ENCODE measurements at places on chromosomes 1 and 21. TPM values are rescaled to one million over a fixed set of nuclear protein-coding genes. Genes with fewer than 3 reads are reported as not detected.

PRKAA2 gene
- not detected for total RNA-seq

LDLRAD1 gene
- total RNA-seq, result not detected

GRCh38 chr1:22774833-22775182 is 64.2 kb downstream of the EPHB2 start:
- DNase-seq, result no peak

GRCh38 chr1:181809991-181810545 is 251.4 kb downstream of the ZNF648 start:
- no peak for DNase-seq

DNA sequence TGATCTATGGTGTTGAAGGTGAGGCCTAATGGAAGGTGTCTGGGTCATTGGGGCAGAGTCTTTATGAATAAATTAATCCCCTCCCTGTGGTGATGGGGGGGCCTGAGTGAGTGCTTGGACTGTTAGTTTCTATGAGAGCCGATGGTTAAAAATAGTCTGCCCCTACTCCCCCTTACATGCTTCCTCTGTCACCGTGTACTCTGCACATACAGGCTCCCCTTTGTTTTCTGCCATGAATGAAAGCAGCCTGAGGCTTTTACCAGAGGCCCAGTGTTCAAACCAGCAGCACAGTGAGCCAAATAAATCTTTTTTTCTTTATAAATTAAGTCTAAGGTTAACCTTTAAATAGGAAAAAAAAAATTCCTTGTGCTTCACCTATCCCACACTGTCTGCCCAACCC is 657.0 kb downstream of the AMY1C start:
- DNase-seq, result no peak

DNA sequence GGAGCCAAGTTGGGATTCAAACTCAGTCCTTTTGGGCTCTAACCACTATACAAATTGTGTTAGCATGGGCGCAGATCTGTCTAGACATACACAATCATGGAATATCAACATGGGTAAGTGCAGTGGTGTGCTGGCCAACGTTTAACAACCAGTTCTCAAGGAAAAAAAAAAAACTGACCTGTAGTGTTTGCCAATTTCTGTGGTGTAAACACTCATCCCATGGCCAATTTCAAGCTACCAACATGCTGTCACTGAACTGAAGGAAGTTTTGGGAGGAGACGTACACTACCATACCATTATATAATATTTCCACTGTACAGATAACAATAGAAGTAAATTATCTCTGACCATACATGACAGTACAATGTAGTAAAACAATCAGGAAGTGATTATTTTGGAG is 3.2 kb downstream of the TCEA3 start:
- no peak for DNase-seq

DNA sequence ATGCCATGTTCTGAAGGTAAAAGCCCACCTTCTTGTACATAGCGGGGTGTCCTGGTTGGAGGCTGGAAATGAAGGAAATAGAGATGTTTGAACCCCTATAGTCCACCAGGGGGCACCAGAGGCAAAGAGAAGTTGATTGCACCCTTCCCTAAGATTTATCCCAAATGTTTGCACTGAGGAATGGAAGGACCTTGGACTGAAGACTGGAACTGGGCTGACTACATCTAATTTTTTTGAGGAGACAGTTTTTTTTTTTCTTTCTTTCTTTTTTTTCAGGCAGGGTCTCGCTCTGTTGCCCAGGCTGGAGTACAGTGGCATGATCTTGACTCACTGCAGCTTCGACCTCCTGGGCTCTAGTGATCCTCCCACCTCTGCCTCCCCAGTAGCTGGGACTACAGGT is 55.3 kb upstream of the EIF4G3 start:
- DNase-seq, result peak; percentile 45

GRCh38 chr1:52627028-52627427 is 5.9 kb upstream of the SHISAL2A start:
- DNase-seq, result no peak

GRCh38 chr21:38664315-38664714 is 141.4 kb upstream of the ETS2 start:
- DNase-seq, result no peak

GRCh38 chr1:243475966-243476365 is 220.1 kb downstream of the SDCCAG8 start:
- no peak for DNase-seq

DNA sequence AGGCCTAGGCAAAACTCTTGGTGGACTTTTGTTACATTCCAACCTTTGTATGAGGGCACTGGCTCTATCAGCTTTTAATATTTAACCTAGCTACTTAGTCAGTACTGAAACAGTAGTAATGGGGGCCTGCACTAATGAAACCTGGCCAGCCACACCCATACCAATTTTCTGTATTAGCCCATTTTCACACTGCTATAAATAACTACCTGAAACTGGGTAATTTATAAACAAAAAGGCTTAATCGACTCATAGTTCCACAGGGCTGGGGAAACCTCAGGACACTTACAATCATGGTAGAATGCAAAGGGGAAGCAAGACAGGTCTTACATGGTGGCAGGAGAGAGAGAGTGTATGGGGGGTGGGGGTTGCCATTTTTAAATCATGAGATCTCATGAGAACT is 245.7 kb upstream of the RGS18 start:
- DNase-seq, result no peak

DNA sequence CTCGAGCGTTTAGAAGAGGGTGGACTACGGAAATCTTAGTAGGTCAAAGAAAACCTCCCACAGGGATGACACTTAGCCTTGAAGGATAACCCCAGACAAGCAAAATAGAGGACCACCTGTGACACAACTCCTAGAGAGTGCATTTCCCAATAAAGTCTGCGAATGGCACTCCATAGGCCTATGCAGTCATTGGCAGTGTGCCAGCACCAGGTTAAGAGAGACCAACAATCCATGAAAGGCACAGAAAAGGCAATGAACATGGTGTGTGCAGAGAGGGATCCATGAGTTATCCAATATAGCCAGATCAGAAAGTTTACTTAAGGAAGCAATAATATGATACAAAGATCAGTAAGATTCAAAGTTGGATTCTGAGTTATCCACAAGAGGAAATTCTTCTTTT is 45.2 kb upstream of the FMO2 start:
- no peak for DNase-seq

- DNase-seq, result no peak
These were observed 25.4 kb downstream of the ASH1L start for GRCh38 chr1:155537193-155537592.

- DNase-seq, result no peak
These were observed 248.8 kb upstream of the ADGRL2 start for GRCh38 chr1:81551946-81552345.

DNA sequence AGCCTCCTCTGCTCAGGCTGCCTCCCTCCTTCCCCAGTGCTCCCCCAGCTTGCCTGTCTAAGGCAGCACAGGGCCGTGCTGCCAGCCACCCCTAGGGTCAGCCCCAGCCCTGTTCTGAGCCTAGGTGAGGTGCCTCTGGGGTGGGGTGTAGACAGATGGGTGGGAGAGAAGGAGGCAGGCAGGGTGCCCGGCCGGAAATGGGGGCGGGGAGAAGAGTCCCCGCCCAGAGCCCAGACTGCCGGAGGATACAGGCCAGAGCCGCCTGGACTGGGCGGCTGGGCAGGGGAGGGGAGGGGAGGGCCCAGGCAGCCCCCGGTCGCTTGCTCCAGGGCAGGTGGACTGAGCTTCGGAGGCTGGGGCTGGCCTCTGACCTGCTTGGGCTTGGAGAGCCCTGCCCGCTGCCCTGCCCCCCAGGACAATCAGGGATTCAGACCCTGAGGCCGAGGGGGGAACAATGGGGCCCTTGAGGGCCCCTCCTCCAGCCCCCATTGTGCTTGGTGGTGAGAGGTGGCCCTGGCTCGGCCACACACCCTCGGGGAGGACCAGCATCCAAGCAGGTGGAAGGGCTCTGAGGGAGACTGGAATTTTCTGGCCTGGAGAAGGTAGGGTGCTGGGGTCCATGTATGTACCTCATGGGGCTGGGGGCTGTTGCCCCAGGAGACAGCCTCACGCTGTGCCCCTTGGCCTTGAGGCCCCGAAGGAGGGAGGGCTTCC is at the start of gene GJC2:
TSS of gene GJC2 (plus strand) at position 525 of the 714 bp plus-strand sequence. CDS start 7,829 bp downstream, outside the sequence.
- peak; percentile 55 for DNase-seq

DNA sequence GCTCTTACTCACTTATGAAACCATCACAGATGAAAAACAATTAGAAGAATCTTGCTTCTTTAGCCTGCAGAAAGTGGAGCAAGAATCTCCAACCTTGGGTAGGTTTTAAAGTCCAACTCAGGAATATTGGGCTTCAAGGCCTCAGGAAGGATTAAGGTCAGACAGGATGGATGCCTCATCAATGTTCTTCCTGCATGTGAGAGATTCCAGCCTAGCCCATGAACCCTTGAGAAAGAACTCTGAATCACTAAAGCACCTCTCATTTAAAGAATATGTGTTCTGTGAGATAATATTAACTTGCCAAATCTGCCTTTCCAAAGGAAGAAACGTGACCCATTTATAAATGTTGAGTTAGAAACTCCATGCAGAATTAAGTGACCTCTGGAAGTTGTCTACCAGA is 345.2 kb upstream of the CAMK1G start:
- no peak for DNase-seq

DNA sequence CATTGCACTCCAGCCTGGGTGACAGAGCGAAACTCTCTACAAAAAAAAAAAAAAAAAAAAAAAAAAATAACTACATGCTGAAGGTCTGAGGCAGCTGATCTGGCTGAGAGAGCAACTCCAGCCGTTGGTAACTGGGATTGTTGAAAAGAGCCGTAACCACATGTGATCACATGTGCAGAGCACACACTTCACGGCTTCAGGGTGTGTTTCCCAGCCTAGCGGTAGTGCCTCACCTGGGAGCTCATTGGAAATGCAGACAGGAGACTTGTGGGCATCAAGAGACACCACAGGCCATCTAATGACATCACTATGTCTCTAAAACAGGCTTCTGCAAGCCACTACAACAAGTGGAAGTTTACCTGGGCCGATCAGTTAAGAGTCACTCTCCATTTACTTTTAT is 11.8 kb upstream of the OTUD7B start:
- no peak for DNase-seq

GRCh38 chr1:116881879-116882520 is 27.7 kb upstream of the PTGFRN start:
- peak; percentile 4 for DNase-seq

DNA sequence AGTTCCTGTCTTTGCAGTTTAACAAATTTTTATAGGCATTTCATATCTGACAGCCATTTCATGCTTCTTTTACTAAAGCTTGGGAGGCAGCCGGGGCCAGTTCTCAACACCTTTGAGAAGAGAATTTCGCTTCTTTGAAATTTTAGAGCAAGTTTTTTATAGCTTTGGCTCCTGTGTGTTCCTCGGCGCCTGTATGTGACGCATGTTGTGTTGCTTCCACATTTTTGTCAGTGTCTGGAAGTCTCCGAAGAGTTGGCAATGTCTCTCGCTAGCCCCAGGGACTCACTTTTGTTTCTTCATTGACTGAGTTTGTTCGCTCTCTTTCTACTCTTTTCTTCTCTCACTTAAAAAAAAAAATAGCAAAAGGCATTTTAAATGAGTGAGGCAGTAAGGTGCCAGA is 386.9 kb upstream of the PLXNA2 start:
- no peak for DNase-seq

GRCh38 chr21:32048353-32048752 is 175.5 kb downstream of the HUNK start:
- no peak for DNase-seq

DNA sequence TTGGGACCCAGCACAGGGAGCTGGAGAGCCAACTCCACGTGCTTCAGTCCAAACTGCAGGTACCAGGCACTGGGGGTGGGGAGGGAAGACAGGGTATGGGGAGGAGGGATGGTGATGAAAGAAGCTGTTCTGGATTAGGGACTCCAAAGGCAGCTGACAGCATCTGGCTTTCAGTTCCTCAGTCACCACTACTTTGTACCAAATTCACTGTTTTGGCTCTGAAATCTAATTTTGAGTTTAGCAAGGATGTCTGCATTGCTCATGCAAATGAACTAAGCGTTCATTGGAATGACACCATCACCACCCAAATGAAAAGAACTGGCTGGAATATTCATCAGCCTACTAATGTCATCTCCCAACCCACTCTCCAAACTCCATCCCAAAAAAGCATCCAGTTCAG is 8.7 kb downstream of the C1orf74 start:
- DNase-seq, result peak; percentile 21

DNA sequence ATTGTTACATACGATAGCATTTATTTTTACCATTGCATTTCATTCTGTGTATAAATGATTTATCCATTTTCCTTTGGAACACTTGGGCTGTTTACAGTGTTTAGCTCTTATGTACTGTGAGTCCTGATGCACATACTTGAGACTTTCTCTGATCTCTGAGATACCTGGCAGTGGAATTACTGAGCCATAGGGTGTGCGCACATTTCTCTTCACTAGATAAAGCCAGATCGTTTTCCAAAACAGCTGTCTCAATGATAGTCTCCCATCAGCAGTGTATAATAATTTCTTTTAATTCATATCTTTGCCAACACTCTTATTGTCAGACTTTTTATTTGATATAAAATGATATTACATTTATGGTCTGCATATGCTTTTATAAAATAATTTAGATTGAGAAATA is 66.2 kb downstream of the VPS13D start:
- DNase-seq, result no peak

DNA sequence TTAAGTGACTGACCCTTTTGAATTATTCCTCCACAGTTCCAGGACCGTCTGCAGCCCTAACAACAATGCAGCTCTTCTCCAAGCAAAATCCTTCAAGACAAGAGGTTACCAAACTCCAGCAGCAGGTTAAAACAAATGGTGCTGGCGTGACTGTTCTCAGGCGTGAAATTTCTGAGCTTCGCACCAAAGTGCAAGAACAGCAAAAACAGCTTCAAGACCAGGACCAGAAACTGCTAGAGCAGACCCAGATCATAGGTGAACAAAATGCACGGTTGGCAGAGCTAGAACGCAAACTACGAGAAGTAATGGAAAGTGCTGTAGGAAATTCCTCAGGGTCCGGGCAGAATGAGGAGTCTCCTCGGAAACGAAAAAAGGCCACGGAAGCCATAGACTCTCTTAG is 25.7 kb upstream of the DEGS1 start:
- no peak for DNase-seq

DNA sequence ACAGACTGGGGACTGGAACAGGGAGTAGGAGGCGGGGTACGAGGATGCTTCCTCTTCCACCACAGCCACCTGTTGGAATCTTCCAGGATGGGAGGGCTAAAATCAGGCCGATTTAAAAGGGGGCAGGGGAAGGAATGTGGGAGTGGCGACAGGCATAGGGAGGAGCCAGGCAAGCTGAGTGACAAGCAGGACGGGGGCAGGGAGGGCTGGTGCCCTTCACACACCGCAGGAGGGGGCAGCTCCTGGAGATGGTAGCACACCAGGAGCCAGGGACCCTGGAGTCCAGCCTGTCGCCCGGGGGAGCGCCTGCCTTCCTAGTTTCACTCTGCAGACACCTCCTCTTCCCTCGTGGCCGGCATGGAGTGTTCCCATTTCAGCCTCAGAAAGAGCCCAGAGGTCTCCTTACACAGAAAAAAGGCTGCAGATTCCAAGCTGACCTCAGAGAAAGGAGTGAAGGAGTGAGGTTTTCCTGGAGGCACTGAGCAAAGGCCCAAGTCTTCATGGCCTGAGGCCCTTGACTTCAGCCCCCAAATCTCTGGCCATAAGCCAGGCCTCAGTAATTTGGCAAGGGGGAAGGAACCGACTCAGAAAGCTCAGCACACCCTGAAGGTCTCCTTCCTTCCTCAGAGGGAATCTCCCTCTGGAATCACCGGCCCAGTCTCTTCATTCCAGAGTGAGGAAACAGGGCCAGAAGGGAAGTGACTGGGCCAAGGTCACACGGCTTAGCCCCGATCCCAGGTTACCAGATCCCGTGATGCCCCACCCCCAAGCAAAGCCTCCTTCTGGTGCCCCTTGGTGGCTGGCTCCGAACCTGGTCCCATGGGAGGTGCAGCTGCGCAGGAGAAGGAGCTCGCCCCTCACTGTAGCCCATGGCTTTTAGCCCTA is 8.1 kb downstream of the BLACAT1 start:
- DNase-seq, result no peak

Measured in OCI-LY7 (cell line).